NCI-H2171 treated with DMSO at 0.1 percent for 48 hours (cell line): ENCODE measurements at places on chromosomes 1 and 21.

DNA sequence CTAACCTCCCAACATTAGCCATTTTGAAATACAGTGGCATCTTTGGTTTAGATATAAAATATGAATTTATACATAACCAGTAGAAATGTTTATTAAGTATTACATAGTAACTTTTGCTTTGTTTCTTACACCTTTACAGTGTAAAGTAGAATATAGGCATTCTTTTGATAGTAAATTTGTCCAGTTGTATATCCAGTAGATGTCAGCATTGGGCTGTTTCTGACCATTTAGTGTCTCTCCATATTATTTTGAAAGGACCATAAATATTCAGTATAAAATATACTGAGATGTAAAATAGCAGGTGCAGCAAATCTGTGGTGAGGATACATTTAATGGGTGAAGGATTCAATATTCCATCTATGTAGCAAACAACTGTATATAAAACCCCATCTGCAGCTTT, 115.8 kb upstream of the ZRANB2 start:
- DNase-seq, result peak; percentile 26

- DNase-seq, result no peak
Measured at GRCh38 chr1:76581712-76582111, 285.6 kb upstream of the ST6GALNAC5 start.

DNA sequence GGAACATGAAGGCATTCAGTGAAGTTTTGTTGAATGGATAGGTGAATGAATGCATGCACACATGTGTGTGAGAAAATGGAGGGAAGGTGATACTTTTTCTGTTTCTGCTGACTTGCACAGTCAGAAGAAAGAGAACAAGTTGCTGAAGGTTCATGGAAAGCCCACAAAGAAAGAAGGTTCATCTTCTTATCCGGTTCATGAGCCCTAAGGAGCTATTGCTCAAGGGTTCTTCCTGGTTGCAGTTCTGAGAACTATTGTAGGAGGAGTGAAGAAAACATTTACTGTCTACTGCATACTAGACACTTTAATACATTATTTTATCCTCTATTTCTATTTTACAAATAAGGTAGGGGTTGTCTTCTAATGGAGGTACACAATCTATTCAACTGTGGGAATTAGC, 13.4 kb upstream of the NIBAN1 start:
- no peak for DNase-seq

GRCh38 chr1:160093624-160094290, 4.7 kb downstream of the IGSF8 start:
- DNase-seq, result no peak

DNA sequence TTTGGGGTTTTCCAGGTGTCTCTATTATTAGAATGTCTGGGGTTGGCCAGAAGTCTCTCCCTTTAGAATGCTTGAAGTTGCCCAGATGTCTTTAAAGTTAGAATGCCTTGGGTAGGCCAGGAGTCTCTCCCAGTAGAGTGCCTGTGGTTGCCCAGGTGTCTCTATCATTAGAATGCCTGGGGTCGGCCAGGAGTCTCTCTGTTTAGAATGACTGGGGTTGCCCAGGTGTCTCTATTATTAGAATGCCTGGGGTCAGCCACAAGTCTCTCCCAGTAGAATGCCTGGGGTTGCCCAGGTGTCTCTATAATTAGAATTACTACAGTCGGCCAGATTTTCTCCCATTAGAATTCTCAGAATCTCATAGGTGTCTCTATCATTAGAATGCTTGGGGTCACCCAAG, 55.2 kb downstream of the RNF187 start:
- DNase-seq, result no peak

- no peak for DNase-seq
Measured at GRCh38 chr1:248348475-248348874, at the start of gene OR14C36. Gene OR14C36 (plus strand): TSS chr1:248348775. CDS start chr1:248348775, 0 bp downstream.

GRCh38 chr1:1219341-1219740, 5.4 kb upstream of the TNFRSF4 start:
- DNase-seq, result no peak

DNA sequence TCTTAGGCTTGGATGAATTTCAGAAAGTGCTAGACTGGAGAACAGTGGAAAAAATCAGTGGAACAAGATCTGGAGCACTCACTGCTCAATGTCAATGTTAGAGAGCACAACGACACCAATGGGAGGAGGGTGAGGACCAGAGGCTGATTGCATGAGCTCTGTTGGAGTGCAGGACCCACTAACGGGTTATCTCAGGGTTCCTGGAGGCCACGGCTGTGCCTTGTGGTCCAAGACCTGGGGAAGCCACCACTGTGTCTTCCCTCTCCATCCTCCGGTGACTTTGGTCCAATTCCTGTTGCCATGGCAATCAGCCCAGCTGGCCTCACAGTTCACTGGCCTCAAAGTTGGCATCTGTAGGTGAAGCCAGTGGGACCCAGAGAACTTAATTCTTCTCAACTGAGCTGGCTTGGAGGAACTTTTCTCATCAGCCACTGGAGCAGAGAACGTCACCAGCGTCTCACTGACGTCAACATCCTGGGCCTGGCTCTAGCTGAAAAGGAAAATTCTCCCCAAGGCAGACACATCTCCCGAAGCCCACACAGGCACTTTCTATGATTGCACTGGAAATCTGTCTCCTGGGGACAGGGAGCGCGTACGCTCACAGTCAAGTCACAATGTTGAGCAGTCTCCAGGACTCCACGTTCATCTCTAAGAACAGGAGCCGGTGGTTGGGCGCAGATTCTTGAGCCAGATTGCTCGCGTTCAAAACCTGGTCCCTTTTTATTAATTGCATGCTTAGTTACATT, 21.9 kb upstream of the GPR157 start:
- DNase-seq, result no peak

- no peak for DNase-seq
Measured at GRCh38 chr1:39631361-39632322, 7.8 kb downstream of the HEYL start.

- no peak for DNase-seq
Measured at GRCh38 chr21:41932191-41932575, 21.6 kb downstream of the C2CD2 start.

GRCh38 chr1:234497589-234497988, 18.6 kb upstream of the TARBP1 start:
- peak; percentile 61 for DNase-seq

GRCh38 chr21:26715116-26715515, 130.1 kb downstream of the ADAMTS1 start:
- DNase-seq, result no peak

- DNase-seq, result no peak
Measured at GRCh38 chr1:230368363-230368762, 57.8 kb downstream of the PGBD5 start.

- no peak for DNase-seq
Measured at GRCh38 chr1:165409657-165410358, 35.1 kb downstream of the RXRG start.

- no peak for DNase-seq
Measured at GRCh38 chr1:62725255-62725654, 37.1 kb upstream of the DOCK7 start.

DNA sequence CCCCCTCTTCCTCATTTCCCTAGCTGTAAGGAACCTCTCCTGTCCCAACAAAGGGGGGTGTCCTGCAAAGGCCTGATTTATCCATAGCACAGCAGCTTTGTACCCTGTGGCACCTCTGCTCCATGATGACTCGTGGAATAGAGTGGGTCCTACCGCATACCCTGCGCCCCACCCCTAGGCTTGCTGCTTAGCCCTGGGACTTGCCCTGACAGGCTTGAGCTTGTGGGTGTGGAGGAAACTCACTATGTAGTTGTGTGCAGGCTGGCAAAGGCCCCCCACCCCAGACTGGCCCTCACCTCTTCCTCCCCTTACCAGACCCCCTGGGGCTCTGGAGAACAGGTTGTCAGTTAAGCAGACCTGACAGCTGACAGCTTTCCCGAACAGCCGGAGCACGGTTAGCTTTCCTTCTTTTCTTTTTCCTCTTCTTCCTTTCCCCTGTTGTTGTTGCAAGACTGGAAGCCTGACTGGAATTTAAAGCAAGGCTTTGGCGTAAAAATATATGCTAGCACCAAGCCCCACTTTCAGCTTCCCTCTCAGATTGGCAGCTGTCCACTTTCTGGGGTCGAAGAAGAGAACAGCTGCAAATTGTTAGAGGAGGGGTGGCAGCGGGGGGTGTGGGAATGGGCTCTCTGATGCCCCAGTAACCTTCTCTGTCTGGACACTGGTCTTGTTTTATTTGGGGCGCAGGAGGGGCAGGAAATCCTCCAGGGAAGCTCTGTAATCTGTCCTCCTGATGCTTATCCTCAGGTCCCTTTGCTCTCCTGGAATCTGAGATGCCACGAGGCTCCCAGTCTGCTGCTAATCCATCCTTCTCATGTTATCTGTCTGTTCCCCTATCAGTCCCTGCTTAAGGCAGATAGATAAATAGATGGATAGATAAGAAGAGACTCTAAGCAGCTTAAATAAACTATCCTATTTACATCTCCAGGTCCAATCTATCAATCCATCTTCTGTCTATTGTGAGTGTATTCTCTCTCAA, 134.6 kb downstream of the BRINP2 start:
- DNase-seq, result no peak

GRCh38 chr1:96095849-96096612, 625.6 kb upstream of the PTBP2 start:
- DNase-seq, result peak; percentile 39

DNA sequence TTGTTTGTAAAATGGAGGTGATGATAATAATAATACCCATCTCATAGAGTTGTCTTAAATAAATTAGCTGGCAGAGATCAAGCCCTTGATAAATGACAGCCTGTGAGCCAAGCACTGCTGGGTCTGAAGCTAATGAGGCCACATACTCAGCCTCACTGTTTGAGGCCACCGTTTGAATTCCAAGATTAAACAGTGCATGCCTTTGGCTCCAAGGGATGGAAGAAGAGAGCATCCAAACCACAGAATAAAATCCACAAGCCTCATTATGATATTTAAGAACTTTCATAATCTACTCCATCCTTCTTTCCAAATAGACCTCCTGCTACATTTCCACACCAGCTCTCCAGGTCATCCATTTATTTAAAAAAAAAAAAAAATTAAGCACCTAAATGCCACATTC, 29.0 kb downstream of the TGFBR3 start:
- DNase-seq, result no peak

GRCh38 chr1:115227346-115228082, 110.5 kb downstream of the NGF start:
- no peak for DNase-seq

DNA sequence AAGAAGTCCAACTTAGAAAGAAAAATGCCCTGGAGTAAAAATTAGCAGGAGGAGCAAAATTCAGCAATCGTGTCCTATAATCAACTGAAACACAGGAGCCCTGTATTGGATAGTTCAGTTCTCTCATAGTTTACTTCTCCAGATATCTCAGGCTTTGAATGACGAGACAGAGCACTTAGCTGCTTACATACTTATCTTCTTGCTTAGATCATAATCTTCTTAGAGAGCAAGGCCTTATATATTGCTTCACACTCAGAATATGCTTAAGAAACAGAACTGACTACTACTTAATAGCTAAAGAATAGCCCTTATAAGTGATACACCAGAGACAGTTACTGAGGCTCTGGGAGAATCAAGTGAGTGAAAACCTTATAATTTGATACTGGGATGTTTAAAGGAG, 38.9 kb downstream of the TOR3A start:
- DNase-seq, result no peak

DNA sequence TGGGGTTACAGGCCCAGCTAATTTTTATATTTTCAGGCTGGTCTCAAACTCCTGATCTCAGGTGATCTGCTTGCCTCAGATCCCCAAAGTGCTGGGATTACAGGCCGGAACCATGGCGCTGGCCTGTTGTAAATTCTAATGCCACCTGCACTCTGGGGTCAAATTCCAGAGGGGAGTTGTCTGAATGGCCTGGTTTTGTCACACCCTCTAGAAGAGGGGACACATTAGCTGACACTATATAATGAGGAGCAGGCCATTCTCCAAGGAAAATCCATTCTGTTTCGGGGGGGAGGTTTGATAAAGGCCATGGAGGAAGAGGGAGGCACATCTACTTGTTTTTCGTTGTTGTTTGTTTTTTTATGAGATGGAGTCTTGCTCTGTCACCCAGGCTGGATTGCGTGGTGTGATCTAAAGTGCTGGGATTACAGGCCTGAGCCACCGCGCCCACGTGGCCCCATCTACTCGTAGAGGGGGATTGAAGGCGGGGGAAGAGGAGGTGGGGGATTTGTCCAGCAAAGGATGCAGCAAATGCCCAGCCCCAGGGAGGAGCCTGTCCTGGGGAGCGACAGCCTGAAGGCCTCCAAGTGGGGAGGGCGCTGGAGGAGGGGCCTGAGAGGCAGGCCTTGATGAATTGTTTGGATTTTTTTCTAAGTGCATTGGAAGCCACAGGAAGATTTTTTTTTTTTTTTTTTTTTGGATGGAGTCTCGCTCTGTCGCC, 78.4 kb upstream of the SLC45A1 start:
- no peak for DNase-seq

GRCh38 chr1:202282596-202283283, 59.0 kb downstream of the UBE2T start:
- no peak for DNase-seq

- no peak for DNase-seq
Measured at GRCh38 chr21:15236111-15236510, 171.3 kb upstream of the NRIP1 start.

DNA sequence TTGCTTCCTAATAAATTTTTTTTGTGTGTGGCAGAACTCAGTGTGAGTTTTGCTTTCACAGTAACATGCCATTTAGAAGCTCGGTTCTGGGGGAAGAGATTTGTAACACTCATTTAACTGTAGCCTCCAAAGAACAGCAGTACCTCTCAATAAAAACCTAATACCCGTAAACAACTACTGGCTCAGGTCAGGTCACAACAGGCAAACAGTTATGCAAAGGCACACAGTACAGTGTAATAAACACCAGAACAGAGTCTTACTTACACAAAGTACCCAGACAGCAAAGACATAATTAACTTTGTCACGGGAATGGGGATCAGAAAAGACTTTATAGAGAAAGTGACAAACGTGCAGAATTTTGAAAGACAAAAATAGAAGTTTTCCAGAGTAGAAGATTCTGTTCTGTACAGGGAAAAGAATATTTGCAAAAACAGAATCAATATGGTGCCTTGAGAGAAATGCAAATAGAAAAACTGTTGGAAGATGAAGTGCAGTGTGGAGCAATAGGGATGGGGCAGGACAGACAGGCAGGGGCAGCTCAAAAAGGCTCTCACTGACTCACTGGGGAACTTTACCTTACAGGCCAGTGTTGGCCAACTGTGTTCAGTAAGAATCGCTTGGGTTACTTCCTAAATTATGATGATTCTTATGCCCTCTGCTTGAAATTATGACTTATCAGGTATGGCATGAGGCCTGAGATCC, 38.8 kb downstream of the EGLN1 start:
- peak; percentile 46 for DNase-seq

GRCh38 chr1:93824834-93825233, 54.2 kb downstream of the DNTTIP2 start:
- no peak for DNase-seq

- no peak for DNase-seq
Measured at GRCh38 chr1:83927701-83928100, 71.2 kb downstream of the TTLL7 start.
